ENCODE measurements at places on chromosomes 7 and 10. TPM values are rescaled to one million over a fixed set of nuclear protein-coding genes. Genes with fewer than 3 reads are reported as not detected.

GRCh38 chr10:92122941-92123450 is 167.9 kb downstream of the CPEB3 start:
- DNase-seq, result no peak

GRCh38 chr10:47287365-47287802 is 12.6 kb upstream of the GDF10 start:
- no peak for DNase-seq

- DNase-seq, result no peak
Observed at GRCh38 chr7:40401406-40401805, 266.6 kb downstream of the SUGCT start.

DNA sequence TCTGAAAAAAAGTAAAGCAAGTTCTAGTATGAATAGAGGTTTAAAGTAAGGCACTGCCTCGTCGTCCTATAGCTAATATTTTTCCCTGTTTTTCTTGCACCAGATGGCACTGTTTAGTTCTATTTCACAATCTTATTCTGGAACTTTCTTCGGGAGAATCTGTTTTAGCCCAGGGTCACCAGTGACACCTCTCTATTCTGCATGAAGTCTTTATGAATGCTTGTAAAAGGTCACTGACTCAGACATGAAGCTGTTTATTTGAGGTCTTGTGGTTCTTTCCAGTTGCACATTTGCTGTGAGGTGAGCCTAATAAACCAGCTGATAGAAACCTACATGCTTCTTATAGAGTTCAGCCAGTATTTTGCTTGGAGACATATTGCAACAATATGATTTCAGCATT is 444.3 kb downstream of the AUTS2 start:
- DNase-seq, result no peak

The PRSS37 gene
- total RNA-seq, result not detected

The ERV3-1 gene
- 9.5 TPM for total RNA-seq

Measured in posterior vena cava (tissue), 2 donors.